Uterus (tissue), 4 donors: ENCODE measurements at places on chromosomes 4 and X. TPM values are rescaled to one million over a fixed set of nuclear protein-coding genes. Genes with fewer than 3 reads are reported as not detected.

Gene ARMCX6
- total RNA-seq = 34.4 TPM

Gene FAM53A
- 3.2 TPM for total RNA-seq

Gene FGG
- total RNA-seq = 0.61 TPM

Gene PPEF1
- not detected for total RNA-seq

Gene AMOT
- 4.4 TPM for total RNA-seq

Gene LDOC1
- total RNA-seq = 5.2 TPM

Gene DTHD1
- 2.4 TPM for total RNA-seq

Gene PKD2
- total RNA-seq = 190 TPM

DNA sequence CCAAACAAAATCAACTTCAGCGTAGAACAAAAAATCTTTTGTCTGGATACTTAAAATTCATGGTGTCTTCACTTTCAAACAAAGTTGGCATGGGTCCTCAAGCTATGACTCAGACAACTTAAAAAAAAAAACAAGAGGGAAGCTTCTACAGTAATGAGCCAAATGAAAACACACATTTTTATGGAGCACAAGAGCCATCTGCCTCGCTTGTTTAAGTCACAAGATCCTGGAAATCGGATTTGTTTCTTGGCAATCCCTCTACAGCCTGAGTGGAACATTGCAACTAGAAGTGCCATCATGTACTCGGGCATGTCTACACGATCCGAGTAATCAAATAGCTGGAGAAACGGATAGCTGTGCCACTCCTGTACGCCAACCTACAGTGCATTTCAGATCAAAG lies 22.6 kb downstream of the LAMP2 start:
- no peak overlapping the region for H3K27ac ChIP-seq
- H3K36me3 ChIP-seq = no peaks in the 10 kb centered on the region
- no peaks in the 10 kb centered on the region for H3K4me1 ChIP-seq
- no peaks in the 10 kb centered on the region for H3K27me3 ChIP-seq
- no peak for DNase-seq

DNA sequence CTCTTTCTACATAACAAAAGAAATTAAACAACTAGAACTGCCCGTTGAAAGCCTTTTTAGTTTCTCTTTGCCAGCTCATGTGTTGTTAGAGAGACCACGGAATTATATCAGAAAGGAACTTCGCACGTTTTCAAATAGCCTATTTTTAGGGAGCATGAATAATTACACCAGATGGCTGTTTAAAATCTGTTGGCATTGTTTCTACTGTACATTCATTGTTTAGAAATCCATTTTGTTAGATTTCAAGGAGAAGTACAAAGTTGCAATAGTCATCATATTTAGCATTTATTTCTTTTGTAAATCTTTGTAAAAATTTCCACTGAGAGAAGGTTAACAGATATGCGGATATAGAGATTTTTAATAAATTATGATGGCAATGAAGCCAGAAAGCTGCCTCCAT lies 403.0 kb upstream of the HS3ST1 start:
- H3K4me3 ChIP-seq = no peak overlapping the region
- H3K4me1 ChIP-seq = no peaks in the 10 kb centered on the region
- DNase-seq = no peak
- no peaks in the 10 kb centered on the region for H3K36me3 ChIP-seq
- H3K27me3 ChIP-seq = no peaks in the 10 kb centered on the region

- H3K36me3 ChIP-seq = no peaks in the 10 kb centered on the region
- no peaks in the 10 kb centered on the region for H3K4me1 ChIP-seq
- DNase-seq = no peak
- H3K27me3 ChIP-seq = no peaks in the 10 kb centered on the region
- no peak overlapping the region for H3K27ac ChIP-seq
Observed at GRCh38 chrX:153878969-153879653, 6.9 kb downstream of the L1CAM start.

GRCh38 chrX:72079607-72080006 lies 52.1 kb downstream of the RTL5 start:
- no peaks in the 10 kb centered on the region for H3K36me3 ChIP-seq
- no peaks in the 10 kb centered on the region for H3K27me3 ChIP-seq
- no peak overlapping the region for H3K4me3 ChIP-seq
- DNase-seq = no peak
- no peaks in the 10 kb centered on the region for H3K4me1 ChIP-seq

DNA sequence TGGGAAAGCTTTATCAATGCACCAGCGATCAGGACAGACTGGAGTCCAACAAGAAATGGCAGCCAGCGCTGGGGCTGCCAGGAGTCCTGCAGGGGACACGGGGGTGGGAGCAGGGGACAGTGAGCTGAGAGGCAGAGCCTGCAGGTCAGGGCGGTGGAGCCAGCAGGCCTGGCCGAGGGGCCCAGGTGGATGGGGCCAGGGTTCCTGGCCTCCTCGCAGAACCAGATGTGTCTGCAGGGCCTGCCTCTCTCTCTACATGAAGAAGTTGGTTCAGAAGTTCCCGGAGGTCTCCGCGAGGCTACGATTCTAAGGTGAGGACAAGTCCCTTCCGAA lies 63.6 kb downstream of the CPZ start:
- no peaks in the 10 kb centered on the region for H3K4me1 ChIP-seq
- no peak overlapping the region for H3K4me3 ChIP-seq

DNA sequence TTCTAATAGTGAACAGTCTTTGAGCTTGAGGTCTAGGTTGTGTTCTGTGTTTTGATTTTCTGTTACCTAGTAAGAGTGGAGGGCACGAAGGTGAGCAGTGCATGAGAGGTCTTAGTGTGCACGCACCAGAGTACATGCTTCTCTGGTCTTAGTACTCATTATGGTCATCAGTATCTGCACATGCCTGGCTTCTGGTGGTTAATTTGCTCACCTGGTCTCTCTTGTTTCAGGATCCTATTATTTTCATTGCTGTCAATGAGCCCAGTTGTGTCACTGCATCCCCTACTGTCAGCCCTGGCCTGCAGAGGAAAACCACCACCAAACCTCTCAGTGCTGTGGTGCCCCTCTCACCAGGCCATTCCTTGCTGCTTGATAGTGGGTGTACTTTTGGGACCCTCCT lies 54.8 kb downstream of the NSUN7 start:
- no peak overlapping the region for H3K4me3 ChIP-seq
- H3K27me3 ChIP-seq = no peaks in the 10 kb centered on the region
- no peak for DNase-seq
- no peaks in the 10 kb centered on the region for H3K4me1 ChIP-seq

DNA sequence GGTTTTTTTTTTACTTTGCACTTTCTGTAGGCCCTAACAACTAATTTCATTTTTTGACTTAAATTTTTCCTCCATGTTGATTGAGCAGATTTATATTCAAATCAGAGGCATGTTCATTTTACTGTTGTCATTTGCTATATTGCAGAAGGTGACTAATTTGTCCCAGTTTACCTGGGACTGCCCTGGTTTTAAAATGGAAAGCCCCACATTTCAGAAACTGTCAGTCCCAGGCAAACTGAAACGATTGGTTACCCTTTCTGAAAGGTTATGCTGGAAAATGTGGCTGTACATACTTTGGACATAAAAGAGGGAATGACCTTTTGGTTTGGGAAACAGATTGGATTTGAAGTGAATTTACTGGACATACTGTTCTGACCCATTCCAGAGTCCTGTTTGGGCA lies 160.0 kb downstream of the SPCS3 start:
- no peaks in the 10 kb centered on the region for H3K27me3 ChIP-seq
- no peaks in the 10 kb centered on the region for H3K36me3 ChIP-seq
- H3K4me3 ChIP-seq = no peak overlapping the region

DNA sequence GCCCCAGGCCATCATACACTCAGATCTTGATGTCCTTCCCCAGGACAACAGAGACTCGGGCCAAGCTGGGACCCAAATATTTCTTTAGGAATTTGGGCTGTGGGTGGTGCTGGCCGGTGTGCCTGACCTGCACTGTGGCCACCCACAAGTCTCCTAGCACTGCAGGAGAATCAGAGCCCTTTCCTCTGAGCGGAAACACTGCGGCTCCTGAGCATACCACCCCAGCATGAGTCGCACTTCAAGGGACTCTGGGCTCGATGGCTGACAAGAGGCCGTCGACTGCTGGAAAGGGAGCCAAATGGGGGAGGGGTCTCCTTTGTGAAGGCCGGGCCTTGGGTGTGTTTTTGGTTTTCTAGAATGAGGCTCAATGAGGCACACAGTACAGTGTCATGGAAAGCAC lies 13.0 kb upstream of the IRAK1 start:
- H3K36me3 ChIP-seq = no peaks in the 10 kb centered on the region
- no peak for DNase-seq
- no peaks in the 10 kb centered on the region for H3K4me1 ChIP-seq
- no peak overlapping the region for H3K4me3 ChIP-seq
- H3K27me3 ChIP-seq = no peaks in the 10 kb centered on the region
- no peak overlapping the region for H3K27ac ChIP-seq

- no peaks in the 10 kb centered on the region for H3K36me3 ChIP-seq
- no peak for DNase-seq
- H3K4me1 ChIP-seq = no peaks in the 10 kb centered on the region
- H3K27me3 ChIP-seq = no peaks in the 10 kb centered on the region
Observed at GRCh38 chr4:182093431-182093831, 149.8 kb upstream of the TENM3 start.

GRCh38 chr4:82754513-82755165 lies 44.0 kb downstream of the SCD5 start:
- H3K4me1 ChIP-seq = peaks cover 13% of the 10 kb centered on the region
- no peak overlapping the region for H3K27ac ChIP-seq
- H3K4me3 ChIP-seq = no peak overlapping the region
- no peaks in the 10 kb centered on the region for H3K27me3 ChIP-seq
- no peaks in the 10 kb centered on the region for H3K36me3 ChIP-seq

DNA sequence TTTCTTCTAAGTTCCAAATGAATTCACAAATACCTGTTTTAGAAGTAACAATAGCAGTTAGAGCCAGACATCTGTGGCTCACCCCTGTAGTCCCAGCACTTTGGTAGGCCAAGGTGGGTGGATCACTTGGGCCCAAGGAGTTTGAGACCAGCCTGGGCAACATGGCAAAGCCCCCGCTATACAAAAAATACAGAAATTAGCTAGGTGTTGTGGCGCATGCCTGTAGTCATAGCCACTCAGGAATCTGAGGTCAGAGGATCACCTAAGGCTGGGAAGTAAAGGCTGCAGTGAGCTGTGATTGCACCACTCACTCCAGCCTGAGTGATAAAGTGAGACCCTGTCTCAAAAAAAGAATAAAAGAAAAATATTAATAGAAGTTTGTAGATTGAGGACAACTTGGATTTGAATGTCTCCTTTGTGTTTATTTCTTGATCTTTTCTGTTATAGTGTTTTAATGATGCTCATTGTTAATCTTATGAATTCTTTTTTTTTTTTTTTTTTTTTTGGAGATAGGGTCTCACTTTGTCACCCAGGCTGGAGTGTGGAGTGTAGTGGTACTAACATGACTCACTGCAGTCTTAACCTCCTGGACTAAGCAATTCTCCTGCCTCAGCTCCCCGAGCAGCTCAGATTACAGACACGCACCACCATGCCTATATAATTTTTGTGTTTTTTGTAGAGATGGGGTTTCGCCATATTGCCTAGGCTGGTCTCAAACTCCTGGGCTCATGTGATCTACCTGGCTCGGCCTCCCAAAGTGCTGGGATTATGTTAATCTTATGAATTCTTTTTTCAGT lies 30.7 kb upstream of the RAPGEF2 start:
- no peaks in the 10 kb centered on the region for H3K27me3 ChIP-seq
- H3K4me1 ChIP-seq = no peaks in the 10 kb centered on the region

DNA sequence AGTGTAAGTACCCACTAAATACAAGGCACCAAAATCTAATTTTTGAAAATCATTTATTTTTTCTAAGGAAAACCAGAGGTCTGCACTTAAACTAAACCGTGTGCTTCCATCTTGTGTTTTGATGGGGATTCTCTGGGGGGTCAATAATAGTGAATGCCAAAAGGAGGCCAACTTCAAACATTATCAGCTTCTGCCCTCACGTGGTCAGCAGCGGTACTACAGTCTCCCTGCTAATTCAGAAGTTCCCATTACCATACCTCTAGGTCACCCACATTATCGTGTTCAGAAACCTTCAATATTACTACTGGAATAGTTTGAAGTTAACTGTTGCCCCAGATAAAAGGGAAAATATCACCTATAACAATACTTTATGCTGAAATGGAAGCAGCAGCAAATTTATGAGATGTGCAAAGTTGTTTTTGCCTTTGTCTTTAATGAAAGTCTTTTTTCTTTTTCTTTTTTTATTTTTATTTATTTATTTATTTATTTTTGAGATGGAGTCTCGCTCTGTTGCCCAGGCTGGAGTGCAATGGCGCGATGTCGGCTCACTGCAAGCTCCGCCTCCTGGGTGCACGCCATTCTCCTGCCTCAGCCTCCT lies 17.3 kb downstream of the CTPS2 start:
- no peak overlapping the region for H3K27ac ChIP-seq
- H3K4me1 ChIP-seq = no peaks in the 10 kb centered on the region
- peak; percentile 58 for DNase-seq
- no peaks in the 10 kb centered on the region for H3K36me3 ChIP-seq

DNA sequence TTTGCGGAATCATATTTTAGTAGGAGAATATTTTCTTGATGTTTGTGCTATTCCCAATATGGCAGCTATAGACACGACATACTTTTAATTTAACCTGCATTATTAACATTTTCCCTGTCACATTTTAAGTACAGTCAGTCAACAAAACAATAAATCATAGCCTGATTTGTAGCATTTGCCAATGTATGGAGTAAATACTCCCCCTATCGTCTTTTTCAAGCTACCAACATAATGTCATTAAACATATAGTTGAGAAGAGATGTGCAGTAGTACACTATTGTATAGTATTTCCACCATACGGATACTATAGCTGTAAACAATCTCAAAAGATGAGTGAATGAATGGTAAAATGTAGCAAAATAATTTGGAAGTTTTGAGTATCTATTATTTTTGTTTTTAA lies 303.7 kb upstream of the MAGEB2 start:
- no peaks in the 10 kb centered on the region for H3K4me1 ChIP-seq
- DNase-seq = no peak
- no peak overlapping the region for H3K4me3 ChIP-seq
- no peak overlapping the region for H3K27ac ChIP-seq

- H3K36me3 ChIP-seq = no peaks in the 10 kb centered on the region
- H3K27ac ChIP-seq = no peak overlapping the region
- H3K4me3 ChIP-seq = no peak overlapping the region
- no peaks in the 10 kb centered on the region for H3K4me1 ChIP-seq
- no peak for DNase-seq
Observed at GRCh38 chrX:117996918-117997480, 119.6 kb downstream of the KLHL13 start.

- no peak overlapping the region for H3K27ac ChIP-seq
- H3K4me1 ChIP-seq = no peaks in the 10 kb centered on the region
- H3K36me3 ChIP-seq = no peaks in the 10 kb centered on the region
- H3K27me3 ChIP-seq = no peaks in the 10 kb centered on the region
Observed at GRCh38 chrX:117538178-117539089, 578.2 kb downstream of the KLHL13 start.

GRCh38 chr4:80006935-80007744 lies 65.9 kb downstream of the ANTXR2 start:
- H3K4me1 ChIP-seq = no peaks in the 10 kb centered on the region
- no peaks in the 10 kb centered on the region for H3K27me3 ChIP-seq
- DNase-seq = no peak
- H3K27ac ChIP-seq = peak overlapping the region; percentile 3
